NCI-H1694 treated with DMSO at 0.1 percent for 48 hours (cell line): ENCODE measurements at places on chromosomes 5 and 9.

DNA sequence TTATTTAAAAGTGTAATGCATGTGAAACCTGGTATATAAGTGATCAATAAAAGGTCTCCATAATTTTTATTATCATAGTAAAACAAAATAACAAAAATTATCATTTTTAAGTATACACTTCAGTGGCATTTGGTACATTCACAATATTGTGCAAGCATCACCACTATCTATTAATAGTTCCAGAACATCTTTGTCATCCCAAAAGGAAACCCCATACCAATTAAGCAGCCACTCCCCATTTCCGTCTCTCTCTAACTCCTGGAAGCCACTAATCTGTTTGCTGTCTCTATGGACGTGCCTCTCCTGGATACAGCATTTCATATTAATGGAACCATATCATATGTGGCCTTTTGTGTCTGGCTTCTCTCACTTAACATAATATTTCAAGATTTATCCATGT, 7.6 kb downstream of the OLFML2A start:
- no peak for DNase-seq

DNA sequence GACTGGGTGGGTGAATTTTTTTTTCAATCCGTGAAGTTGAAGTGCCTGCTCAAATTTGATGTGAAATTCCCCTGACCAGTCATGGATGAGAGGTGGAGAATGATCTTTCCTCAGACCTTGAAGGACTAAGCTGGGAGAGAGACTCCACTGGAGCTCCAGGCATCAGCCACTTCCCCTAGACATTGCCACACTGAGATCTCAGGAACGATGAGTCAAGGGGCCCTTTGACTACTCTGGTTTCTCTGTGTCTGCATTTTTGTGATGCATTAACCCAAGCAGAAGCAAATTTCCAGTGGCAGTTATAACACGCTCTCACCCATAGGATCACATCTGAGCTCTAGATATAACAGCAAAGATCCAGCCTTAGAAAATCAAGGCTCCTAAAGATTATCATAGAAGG, 171.2 kb upstream of the KIF2A start:
- no peak for DNase-seq

DNA sequence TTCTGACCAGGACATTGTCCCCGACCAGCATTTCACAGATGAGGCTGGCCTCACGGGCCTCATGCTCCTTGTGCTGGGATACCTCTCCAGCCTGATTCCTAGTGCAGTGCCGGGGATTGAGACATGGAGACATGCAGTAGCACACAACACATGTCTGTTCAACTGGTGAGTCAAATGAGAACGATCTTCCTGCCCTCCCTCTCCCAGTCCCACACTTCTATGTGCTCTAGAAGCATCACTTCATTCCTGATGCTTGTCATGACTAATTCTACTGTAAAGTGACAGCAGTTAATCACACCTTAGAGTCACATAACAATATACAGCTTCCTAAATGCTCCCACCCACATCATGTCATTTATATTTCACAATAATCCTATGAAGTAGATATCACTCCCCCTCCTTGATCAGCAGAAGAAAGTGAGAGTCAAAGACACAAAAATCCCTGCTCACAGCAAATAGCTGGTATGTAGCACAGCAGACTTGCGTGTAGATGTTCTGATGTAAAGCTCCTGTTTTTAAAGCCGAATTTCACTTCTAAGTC, 101.8 kb downstream of the CCDC192 start:
- DNase-seq: no peak

DNA sequence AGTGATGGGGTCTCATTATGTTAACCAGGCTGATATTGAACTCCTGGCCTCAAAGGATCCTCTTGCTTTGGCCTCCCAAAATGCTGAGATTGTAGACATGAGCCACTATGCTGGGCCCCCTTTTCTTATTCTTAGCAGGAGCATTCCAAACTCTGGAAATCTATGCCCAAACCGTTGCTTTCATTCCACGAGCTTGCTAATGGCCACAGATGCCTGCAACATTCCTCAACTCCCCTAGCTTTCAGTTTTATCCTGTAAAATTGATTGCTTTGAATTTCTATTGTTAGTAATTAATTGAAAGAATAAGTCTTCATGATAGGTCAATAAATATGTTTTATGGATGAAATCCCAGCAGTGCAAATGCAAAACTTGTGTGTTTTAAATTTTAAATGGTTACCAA, 564.8 kb upstream of the WWC1 start:
- no peak for DNase-seq

DNA sequence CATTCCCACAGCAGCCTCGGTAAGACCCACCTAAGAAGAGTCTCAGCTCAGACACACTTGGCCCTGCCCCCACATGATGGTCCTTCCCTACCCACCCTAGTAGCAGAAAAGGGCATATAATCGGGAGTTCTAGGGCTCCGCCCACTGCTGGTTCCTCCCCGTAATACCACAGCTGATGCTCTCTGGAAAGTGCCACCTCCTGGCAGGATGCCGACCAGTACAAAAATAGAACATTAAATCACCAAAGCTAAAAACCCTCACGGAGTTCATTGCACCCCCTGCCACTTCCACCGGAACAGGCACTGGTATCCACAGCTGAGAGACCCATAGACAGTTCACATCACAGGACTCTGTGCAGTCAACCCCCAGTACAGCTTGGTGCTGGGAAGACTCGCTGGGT, 271.3 kb downstream of the KIAA0825 start:
- DNase-seq: no peak

DNA sequence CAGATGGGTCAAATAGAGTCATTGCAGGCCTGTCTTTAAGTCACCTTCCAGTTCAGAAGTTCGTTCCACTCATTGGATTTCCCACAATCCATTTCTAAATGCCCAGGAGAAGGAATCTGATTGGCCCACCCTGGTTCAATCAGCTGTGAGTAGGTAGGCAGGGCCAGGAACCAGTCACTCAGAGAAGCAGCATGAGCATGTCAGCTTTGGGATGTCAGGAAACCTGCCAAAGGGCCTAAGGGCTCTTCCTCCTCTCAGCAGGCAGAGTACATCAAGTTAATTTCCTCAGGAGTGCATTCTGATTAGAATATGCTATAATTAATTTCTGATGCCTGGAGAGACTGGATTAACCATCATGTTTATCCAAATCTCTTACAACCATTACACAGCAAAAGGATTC, 412.9 kb upstream of the CCNH start:
- no peak for DNase-seq

DNA sequence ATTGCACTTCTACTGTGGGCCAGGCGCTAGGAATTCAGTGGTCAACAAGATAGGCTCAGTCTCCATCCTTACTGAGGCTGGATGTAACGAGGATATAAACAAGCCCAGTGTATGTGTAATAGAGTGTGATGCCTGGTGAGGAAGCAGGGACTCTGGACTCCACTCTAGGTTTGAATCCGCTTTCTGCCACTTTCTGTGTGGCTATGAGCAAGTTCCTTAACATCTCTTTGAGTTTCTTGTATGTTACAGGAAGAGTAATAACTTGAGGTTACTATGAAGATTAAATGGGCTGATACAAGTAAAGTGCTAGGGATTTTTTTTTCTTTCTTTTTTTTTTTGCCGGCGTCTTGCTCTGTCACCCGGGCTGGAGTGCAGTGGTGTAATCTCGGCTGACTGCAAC, 12.4 kb downstream of the DOCK2 start:
- no peak for DNase-seq

DNA sequence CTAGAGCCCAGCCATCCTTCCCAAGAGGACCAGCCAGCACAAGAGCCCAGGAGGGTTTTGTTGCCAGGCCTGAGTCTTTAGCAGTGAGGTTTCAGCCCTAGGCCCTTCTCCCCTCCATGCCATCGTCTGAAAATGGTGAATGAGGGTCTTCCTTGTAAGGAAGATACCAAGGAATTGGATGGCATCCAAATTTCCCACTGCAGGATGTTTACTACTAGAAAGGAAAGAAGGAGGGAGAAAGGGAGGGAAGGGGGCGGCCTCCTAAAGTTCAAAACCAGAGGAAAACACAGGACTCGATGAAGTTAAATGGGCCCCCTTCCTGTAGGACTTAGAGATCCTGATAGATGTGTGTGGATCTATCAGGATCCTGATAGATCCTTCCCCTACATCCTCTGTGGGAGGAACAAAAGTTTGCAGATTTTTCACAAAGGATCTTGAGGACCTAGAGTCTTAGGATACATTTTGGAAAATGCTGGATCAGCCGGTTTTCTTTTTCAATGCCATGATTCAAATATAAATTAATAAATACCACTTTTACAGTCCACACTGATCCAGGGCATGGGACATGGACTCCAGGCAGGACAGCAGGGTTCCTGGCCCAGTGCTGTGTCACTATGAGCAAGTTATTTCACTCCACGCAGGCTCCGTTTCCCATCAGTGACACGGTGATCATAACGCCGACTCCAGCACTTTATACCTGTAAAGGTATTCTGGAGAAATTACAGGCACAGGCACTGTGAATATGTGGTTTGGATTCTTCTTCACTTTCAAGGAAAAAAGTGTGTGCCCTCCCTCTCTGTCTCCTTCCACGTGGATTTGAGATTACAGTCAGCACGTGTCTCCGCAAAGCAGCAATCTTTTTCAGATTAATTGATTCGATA, 40.9 kb downstream of the C5orf15 start:
- no peak for DNase-seq

GRCh38 chr5:95050708-95051107, 234.2 kb downstream of the MCTP1 start:
- DNase-seq: no peak

GRCh38 chr9:75615284-75615683, 275.2 kb upstream of the PCSK5 start:
- DNase-seq: no peak

- DNase-seq: no peak
These were observed 244.3 kb upstream of the ZNF608 start for GRCh38 chr5:124990723-124991122.

- DNase-seq: no peak
These were observed 112.5 kb downstream of the PRR16 start for GRCh38 chr5:120576588-120576987.

- DNase-seq: no peak
These were observed 226.3 kb downstream of the AOPEP start for GRCh38 chr9:94952565-94953373.

DNA sequence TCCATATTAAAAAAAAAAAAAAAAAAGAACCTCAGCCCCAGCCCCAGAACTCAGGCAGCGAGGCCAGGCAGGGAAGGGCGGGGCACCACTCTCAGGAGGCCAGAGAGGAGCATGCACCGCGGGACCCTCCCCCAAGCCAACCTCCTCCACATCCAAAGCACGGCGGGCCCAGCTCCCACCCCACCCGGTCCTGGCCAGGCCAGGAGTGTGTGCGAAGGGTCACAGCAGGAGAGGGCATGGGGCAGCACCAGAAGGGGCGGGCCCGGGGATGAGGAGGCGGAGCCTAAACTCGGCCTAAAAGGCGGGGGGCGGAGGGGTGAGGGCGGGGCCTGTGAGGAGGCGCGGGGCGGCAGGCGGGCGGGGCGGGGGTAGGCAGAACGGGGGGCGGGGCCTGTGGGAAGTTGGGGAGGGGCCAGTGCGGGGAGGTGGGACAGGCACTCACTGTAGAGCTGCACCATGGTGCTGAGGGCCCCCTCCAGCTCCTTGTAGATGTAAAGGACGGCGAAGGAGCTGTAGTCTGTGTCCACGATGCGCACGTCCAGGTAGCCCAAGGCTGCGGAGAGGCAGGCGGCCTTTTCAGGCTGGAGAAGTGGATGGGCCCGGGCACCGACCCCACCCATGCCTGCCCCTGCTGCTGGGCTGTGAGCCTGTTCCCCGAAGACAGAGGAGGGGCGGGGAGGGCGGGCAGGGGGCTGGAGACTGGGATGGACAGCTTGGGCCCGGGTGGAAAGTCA, 1.2 kb downstream of the LCN15 start:
- no peak for DNase-seq
